ENCODE measurements at places on chromosomes 13 and 19.

DNA sequence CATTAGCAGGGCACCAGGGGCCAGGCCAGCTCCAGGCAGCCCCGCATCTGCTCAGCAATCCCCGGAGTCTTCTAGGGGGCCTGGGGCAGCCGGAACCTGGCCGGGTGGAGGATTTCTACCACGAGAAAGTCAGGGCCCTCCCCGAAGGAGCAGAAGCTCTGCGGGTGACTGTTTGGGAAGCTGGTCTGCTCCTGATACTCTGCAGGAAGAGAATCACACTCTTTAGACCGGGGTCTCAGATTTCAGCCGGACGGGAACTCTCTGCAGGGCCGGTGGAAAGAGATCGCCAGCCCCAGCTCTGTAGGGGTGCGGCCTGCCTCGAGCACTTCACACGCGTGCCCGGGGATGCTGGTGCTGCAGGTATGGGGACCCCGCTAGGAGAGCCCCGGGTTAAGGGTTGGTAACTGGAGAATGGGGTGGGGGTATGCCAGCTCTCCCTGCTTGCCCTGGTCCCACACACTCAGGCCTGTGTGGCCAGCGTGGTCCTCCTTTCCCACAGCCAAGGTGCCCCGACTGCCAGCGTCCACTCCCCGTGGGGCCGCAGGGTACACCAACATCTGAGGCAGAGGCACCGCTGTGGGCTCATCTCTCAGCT lies 20.1 kb downstream of the RASA3 start:
- DNase-seq = no peak

- no peak for DNase-seq
Observed at GRCh38 chr19:16204005-16204294, 6.2 kb downstream of the AP1M1 start.

- no peak for DNase-seq
Observed at GRCh38 chr13:82747958-82748357, 1134.3 kb downstream of the SLITRK1 start.

GRCh38 chr19:7251494-7251893 lies 42.7 kb downstream of the INSR start:
- DNase-seq = no peak

DNA sequence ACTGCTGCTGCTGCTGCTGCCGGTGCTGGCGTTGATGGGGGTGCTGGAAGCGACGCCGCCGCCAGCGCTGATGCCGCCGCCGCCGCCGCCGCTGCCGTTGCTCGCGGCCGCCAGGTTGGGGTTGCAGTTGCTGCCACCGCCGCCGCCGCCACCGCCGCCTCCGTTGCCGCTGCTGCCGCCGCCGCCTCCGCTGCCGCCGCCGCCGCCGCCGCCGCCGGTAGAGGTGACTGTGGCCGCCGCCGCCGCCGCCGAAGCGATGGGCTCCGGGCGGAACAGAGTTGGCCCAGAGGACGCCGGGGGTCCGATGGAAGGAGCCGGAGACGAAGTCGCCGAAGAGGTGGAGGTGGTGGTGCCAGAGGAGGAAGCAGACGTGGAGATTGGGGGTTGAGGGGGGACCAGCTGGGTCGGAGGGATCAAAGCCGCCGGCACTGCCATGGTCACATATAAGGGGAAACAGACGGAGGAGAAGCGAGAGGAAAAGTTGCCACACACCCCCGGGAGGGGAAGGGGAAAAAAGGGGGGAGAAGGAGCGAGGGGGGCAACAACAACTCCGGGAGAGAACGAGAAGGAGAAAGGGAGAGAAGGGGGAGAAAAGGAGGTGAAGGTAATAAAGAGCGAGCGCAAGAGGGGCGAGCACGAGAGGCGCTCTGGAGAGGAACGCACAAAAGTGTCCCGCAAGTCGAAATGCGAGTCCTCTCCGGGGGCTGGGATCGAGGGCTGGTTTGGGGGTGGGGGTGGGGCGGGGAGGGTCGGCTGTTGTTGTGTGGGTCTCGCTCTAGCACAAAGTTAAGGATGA lies 471 bp downstream of the DACH1 start:
- DNase-seq = no peak

DNA sequence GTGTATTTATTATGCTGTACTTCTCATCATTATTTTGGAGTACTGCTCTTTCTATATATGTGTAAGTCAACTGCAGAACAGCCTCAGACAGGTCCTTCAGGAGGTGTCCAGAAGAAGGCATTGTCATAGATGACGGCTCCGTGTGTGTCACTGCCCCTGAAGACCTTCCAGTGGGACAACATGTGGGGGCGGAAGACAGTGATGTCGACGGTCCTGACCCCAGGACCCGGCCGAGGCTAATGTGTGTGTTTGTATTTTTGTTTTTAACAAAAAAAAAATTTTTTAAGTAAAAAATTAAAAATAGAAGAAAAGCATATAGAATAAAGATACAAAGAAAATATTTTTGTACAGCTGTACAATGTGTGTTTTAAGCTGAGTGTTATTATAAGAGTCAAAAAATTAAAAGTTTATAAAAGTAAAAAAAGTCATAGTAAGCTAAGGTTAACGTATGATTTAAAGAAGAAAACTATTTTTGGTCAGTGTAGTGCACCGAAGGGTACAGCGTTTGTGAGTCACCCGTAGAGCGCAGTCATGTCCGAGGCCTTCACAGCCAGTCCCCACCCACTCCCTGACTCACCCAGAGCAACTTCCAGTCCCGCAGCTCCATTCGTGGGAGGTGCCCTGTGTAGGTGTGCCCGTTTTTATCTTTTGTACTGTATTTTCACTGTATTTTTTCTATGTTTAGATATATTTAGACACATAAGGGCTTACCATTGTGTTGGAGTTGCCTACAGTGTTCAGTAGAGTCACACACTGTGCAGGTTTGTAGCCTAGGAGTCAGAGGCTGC lies 42.2 kb upstream of the SPACA7 start:
- DNase-seq = no peak

DNA sequence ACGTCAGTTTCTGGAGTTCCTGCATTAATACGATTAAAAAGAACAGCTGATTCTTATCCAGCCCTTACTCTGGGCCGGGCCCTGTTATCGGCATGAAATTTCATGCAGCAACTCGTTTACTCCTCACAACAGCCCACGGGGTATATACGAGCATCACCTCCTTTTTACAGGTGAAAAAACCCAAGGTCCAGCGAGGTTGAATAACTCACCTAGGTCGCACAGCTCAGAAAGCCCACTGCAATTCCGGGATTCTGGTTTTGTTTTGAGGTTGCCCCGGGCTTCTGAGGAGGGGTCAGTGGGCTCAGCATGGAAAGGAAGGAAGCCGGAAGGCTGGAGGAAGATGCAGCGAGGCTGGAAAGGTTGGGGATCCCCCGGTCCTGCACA lies 577 bp upstream of the ACP7 start:
- DNase-seq = no peak

DNA sequence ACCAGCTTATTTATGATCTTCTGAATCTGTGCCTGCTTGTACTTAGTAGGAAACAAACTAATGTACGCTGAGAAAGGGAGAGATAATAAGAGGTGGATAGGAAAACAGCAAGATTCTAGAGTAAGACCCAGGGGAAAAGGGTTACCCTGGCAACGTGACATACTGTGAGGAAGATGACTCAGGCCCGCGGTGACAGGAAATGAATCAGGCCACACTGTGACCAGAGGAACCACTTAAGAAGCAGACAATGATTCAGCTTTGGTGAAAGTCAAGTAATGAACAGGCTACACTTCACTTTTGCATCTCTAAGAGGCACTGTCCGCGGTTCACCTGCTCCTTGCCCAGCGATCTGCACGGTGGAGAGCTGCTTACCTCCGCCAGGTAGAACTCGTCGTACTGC lies 158.2 kb downstream of the NALCN start:
- peak; percentile 68 for DNase-seq

DNA sequence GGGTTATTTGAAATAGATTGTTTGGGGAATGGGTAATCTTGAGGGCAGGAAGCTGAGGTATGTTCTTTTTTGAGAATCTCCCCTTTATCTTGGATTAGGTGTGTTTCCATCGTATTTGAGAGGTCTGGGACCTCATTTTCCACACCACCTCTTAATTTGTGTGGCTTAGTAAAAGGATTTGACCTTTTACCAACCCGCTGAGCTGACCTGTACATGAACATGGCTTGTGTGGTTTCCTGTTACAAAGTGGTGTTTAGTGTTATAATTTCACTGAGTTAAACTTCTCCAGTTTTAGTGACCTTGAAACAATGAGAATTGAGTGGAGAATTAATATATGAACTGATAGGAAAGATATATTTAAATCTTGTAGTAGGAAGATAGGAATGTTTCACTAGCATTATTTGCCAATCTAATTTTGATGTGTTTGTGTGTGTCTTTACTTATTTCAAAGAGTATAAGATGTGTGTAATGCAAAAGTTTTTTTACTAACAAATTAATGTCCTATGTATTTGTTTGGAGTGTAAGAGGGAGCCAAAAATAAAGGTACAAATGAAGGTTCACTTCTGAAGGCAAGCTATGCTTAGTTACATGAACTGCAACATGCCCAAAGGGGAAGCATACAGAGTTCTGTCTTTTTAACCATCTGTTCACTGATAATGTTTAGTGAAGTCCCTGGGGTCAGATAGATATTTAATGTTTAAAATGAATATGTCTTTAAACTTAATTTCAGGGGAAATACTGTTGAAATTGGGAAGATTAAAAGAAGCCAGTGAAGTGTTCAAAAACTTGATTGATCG lies 17.1 kb downstream of the NAA16 start:
- DNase-seq = no peak

DNA sequence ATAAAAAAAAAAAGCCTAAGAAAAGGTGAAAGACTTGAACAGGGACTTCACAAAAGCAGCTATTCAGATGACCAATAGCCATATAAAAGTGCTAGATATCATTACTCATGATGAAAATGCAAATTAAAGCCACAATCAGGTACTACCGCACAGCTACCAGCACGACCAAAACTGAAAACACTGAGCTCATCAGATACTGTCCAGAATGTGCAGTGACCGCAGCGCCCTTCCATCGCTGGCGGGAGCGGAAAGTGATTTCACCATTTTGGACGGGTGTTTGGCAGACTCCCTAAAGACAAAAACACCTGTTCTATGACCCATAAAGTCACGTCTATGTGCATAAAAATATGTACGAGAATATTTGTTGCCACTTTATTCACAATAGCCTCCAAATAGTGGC lies 60.7 kb downstream of the SLC6A16 start:
- no peak for DNase-seq

- no peak for DNase-seq
Observed at GRCh38 chr19:34436716-34437115, 8.5 kb downstream of the UBA2 start.

GRCh38 chr19:35689836-35690235 lies 14.5 kb upstream of the ZBTB32 start:
- no peak for DNase-seq

DNA sequence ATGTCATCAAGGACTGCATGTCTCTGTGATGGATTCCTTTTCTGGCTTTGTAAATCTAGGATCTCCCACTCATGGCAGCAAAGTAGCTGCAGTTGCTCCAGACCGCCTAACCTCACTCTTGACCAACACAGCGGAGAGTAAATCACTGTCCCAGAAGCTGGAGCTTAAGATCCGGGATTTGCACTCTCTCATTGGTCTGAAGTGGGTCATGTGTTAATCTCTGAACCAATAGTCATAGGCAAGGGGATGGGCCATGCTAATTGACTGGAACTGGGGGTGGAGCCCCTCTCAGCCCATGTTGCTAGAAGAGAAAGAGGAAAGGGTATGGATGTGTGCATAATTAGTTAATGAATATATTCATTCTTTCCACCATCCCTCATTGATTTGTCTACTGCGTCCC lies 34.0 kb downstream of the VAV1 start:
- DNase-seq = no peak

GRCh38 chr13:34864671-34865070 lies 77.4 kb upstream of the NBEA start:
- no peak for DNase-seq

GRCh38 chr13:28590461-28590860 lies 68.5 kb upstream of the POMP start:
- DNase-seq = no peak

GRCh38 chr13:49996951-49997895 lies at the start of gene TRIM13:
TSS of gene TRIM13 (plus strand) at chr13:49997042. CDS start at chr13:50011941, 14,899 bp downstream.
- no peak for DNase-seq

- DNase-seq = peak; percentile 12
Observed at GRCh38 chr13:77118134-77118533, 91.2 kb upstream of the FBXL3 start.

DNA sequence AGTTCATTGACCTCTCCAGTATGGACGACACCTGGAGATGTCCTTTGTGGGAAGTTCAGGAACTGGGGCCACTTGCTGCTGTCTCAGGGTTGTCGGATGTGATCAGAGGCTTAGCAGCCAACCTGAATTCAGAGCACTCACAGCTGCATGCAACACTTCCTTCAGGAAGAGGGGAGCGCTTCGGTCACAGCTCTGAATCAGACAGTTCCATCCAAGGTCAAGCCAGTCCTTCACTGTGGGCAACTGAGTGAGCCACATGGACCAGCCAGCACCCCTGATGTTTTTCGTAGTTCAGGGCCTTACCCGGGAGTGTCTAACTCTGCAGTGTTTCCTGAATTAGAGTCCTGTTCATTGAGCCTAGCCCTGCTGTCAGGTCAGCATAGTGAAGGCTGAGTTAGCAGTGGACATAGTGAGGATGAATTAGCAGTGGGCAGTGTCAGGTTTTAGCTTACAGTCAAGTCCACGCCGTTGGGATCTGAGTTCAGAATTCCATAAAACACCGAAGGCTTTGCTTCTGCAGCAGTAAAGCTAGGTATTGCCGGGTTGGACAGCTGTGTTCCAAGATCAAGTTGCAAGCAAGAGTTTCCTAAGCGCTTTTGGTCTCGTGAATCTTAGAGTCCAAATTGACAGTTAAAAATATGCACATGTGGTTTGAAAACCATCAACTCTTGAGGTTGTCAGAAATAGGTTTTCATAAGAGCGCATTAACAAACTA lies 5.1 kb downstream of the ZNF555 start:
- DNase-seq = no peak

DNA sequence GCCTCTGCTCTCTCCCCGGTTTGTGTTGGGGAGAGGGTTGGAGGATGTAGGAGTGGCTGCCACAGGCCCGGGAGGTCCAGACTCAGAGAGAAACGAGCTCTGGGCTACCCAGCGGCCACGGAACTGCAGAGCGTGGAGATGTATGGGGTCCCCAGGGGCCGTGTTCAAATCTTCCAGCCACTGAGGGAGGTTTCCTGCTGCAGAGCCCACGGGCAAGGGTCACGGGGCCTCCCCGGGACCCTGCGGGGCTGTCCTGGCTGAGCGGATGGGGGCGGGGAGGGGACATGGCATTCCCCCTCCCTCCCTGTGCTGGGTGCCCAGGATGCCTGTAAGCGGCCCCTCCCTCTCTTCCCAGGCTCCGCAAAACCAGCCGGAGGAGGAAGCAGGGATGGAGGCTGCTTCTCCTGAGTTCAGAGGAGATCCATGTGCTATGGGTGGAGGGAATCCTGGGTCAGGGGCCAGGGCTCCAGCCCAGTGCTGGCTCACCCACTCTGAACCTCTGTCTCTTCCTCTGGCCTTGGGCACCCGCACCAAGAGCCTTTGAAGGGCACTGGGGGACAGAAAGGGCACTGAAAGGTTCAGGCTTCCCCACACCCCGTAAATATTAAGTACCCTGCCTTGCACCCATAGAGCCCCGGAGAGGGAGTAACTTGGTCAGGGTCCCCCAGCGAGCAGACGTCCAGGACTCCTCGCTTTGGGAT lies 22.6 kb downstream of the SMIM24 start:
- DNase-seq = no peak

DNA sequence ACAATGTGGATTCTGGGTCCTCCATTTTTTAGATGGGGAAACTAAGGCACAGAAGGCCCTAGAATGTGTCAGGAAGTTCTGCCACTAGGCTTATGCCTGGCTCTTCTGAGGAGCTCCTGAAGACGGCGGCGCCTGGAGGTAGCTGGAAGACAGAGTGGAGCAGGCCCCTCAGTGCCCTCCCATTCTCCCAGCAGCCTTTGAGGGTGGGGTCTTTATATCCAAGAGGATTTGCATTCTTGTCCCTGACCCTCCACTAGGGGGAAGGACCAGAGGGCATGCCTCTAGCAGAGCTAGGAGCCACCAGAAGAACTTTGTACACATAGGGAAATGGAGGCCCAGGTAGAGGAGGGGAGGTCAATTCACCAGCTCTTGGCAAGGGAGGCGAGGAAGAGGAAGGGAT lies 9.4 kb downstream of the CELF5 start:
- no peak for DNase-seq

All from iPS DF 19.7 (cell line).